ENCODE measurements at places on chromosomes 5 and 9.

DNA sequence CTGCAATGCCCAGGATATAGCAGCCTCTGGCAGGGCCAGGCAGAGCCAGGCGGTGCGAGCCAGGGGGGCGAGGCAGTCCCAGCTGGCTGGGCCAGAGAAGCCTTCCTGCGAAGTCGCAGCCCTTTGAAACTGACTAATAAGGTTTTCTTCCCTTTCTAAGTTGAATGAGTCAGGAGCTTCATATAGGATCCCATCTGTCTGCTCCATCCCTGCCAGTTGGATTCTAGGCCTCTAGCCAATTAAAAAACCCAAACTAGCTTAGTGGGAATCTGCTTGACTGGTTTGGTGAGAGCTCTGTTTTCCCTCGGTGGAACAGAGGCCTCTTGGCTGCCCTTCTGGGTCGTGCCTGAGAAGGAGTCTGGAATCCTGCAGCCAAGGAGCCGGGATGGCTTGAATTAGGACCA is 70.1 kb upstream of the RAPGEF1 start:
- H3K4me1 ChIP-seq = no peaks in the 10 kb centered on the region
- no peaks in the 10 kb centered on the region for H3K36me3 ChIP-seq
- no peak for DNase-seq
- H3K4me3 ChIP-seq = no peak overlapping the region

DNA sequence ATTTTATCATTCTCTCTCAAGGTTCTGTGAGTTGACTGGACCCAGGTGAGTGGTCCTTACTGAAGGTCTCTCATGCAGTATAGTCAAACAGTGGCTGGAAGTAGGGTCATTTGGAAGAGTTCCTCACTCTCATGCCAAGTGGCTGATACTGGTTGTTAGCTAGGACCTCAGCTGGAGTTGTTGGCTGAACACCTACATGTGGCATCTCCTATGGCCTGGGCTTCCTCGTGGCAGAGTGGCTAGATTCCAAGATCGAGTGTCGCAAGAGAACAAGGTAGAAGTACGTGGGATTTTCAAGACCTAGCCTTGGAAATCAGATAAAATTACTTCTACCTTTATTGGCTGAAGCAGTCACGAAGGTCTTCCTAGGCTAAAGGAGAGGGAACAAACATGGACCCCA is 7.6 kb downstream of the SLC31A2 start:
- no peak overlapping the region for H3K4me3 ChIP-seq
- DNase-seq = no peak
- peaks cover 20% of the 10 kb centered on the region for H3K36me3 ChIP-seq
- no peaks in the 10 kb centered on the region for H3K4me1 ChIP-seq

DNA sequence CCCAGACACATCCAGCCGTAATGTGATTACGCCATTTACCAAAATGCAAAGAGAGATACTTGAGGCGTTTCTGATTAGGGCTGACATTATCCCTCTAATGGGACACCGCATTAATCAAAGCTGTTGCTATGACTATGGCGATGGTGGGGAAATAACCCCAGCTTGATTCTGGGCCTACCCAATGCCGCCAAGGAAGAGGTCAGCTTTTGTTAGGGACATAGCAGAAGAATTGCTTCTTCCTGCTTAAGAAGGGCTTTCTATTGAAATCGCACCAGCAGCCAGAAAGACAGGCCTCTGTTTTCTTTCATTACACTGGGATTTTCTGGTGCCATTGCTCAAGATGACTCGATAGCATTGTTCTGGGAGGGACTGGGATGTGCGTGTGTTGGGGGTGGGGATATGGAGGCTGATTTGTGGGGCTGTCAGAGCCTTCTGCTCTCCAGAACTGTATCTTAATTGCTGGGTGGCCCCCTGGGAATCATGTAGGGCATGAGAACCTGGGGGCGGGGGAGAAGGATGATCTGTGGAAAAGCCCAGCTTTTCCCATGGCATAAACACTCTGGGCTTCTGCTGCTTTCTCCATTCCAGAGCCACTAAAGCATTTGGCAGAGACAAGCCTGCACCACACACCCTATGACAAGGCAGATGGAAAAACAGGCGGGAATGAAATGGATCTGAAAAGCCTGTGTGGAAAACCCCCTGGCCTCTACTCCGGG is 106.5 kb upstream of the RAD23B start:
- peaks cover 14% of the 10 kb centered on the region for H3K4me1 ChIP-seq
- no peaks in the 10 kb centered on the region for H3K27me3 ChIP-seq
- H3K27ac ChIP-seq = peak overlapping the region; percentile 27
- no peak for DNase-seq
- no peak overlapping the region for H3K4me3 ChIP-seq
- H3K36me3 ChIP-seq = no peaks in the 10 kb centered on the region

GRCh38 chr5:55104946-55105701 is 2.7 kb downstream of the GZMA start:
- no peak for DNase-seq
- no peaks in the 10 kb centered on the region for H3K27me3 ChIP-seq
- H3K4me1 ChIP-seq = no peaks in the 10 kb centered on the region
- H3K4me3 ChIP-seq = no peak overlapping the region
- H3K36me3 ChIP-seq = no peaks in the 10 kb centered on the region

DNA sequence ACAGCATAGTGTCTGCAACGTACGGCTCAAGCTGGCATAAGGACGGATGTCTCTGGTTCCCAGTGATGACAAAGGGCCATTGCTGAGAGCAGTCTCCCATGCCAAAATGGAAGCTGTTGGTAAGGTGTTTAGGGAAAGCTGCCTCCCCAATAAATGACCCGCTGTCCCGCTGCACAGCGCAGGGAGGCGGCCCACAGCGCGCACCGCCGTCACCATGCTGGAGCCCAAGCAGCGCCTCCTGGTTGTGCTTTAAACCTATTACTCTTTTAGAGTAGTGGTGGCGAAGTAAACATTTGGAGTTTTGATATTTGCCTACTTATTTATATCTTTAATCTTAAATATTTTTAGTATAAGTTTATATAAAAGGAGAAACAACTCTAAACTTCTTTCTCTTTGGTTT is 70.4 kb upstream of the C5orf63 start:
- H3K27ac ChIP-seq = no peak overlapping the region
- DNase-seq = no peak
- no peak overlapping the region for H3K4me3 ChIP-seq
- H3K4me1 ChIP-seq = no peaks in the 10 kb centered on the region

- H3K4me3 ChIP-seq = no peak overlapping the region
- H3K27ac ChIP-seq = no peak overlapping the region
- no peaks in the 10 kb centered on the region for H3K36me3 ChIP-seq
- peak; percentile 46 for DNase-seq
- H3K27me3 ChIP-seq = no peaks in the 10 kb centered on the region
Measured at GRCh38 chr5:132774406-132774805, 2.6 kb downstream of the SEPTIN8 start.

DNA sequence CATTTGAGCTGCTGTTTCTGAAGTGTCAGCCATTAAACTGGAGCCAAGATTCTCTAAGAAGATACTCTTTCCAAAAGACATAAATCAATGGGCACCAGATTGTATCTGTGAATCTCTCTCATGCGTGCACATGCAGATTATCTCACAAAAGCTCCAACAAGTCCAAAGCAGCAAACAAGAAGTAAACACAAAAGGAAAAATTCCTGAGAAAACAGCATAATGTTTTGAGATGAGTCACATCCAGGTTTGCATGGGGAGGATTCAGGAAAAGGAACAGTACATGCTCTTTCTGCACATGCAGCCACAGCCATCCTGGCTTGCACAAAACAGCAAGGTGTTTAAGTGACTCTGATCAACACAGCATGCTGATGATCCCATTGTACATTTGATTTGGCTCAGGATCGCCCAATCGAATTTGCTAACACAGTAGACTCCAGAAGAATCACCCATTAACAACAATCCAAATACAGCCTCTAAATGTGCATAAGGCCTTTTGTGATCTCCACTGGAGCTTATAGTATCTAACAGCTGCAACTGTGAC is 143.1 kb downstream of the ELAVL2 start:
- H3K36me3 ChIP-seq = no peaks in the 10 kb centered on the region
- no peak overlapping the region for H3K4me3 ChIP-seq
- no peak overlapping the region for H3K27ac ChIP-seq
- no peak for DNase-seq

DNA sequence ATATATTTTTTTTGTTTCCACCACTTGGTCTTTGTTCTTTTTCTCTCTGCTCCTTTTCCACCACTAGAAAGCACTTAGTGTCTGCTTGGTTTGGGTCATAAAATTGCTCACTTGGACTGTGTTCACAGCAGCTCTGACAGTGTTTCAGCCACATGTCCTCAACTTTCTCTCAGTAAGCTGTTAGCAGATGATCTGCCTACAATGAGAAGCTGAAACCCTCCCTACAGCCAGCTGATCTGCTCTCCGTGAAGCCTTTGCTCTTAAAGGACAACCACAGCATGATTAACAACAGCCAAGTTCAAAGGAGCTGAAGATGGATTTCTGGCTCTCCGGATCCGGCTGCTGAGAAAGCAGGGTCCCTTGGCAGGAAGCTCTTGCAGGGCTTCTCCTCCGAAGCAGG is 31.6 kb downstream of the PRLR start:
- no peaks in the 10 kb centered on the region for H3K36me3 ChIP-seq
- DNase-seq = no peak
- no peak overlapping the region for H3K27ac ChIP-seq
- no peak overlapping the region for H3K4me3 ChIP-seq
- H3K4me1 ChIP-seq = peaks cover 8% of the 10 kb centered on the region

DNA sequence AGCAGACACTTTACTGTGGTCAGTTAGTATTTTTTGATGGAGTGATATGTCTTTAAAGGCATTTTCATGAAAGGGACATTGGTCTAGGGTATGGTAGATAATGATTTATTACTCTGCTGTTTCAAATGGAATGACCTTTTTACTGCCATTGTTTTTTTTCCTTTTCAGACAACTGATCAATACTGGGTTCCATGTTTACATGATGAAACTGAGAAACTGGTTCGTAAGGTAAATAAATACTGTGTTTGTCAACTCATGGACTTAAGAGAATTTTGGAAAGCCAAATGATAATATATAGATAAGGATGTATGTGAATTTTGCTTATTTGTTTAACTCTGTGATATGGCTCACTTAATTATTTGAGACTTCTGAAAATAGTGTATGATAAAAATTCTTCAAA is 35.5 kb downstream of the VPS13A start:
- no peak for DNase-seq
- H3K36me3 ChIP-seq = no peaks in the 10 kb centered on the region
- H3K27me3 ChIP-seq = no peaks in the 10 kb centered on the region
- H3K4me1 ChIP-seq = no peaks in the 10 kb centered on the region
- no peak overlapping the region for H3K4me3 ChIP-seq

Data from sigmoid colon (tissue), 7 donors.